ENCODE measurements at places on chromosomes 5 and 9.

GRCh38 chr5:156475182-156476157, 148.5 kb downstream of the SGCD start:
- DNase-seq, result no peak

DNA sequence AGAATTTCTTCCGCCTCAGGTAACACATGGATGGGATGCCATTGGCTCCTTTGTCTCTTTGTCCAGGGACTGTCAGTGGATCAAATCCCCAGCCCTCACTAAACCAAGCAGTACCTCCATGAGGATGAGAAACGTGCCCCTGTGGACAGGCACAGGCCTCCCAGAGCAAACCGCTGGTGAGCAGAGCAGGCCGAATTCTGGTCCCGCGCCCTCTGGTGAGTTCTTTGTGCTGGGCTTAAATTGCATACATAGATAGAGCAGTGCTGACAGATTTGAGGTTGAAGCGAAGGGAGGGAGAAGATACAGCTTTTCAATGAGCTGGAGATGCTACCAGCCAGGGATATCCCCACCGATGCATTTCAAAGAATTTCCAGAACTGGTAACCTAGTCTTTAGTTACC, 143.8 kb downstream of the HSD17B3 start:
- no peak for DNase-seq

- no peak for DNase-seq
Measured at GRCh38 chr9:81030027-81030426, 659.3 kb downstream of the TLE1 start.

GRCh38 chr5:178817506-178817905, 42.2 kb upstream of the ZNF354B start:
- no peak for DNase-seq

GRCh38 chr5:168712280-168712924, 133.2 kb upstream of the PANK3 start:
- DNase-seq, result no peak

GRCh38 chr9:133046196-133046899, 15.4 kb upstream of the CEL start:
- no peak for DNase-seq

DNA sequence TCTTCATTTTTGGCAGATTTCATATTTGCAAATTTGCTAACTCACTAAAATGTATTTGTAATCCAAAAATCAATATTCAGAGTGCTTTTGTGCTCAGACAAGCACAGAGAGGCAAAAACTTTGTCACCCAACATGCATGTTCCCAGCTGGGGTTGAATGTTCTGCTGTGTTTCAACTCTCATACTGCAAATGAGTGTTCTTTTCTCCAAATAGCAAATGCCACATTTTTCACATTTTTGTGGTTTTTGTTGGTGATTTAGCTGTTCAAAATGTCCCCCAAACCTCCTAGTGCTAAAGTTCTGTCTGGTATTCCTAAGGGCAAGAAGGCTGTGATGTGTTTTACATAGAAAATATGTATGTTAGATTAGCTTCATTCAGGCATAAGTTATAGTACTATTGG, 87.3 kb upstream of the PCSK5 start:
- no peak for DNase-seq

DNA sequence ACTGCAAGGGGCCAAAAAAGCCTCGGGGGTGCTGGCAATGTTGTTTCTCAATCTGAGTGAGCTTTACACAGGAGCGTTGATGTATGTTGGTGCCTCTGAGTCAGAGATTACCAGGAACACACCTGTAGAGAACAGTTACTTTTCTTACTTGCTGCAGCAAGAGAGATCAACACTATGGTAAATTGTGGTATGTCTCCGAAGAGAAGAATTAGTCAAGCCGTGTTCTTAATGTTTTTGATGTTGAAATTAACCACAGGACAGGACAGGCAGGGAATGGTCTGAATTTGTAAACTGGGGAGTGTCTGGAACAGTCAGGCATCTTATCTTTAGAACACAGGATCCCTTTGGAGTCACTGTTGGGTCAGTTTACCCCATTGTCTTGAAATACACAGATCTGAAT, 285.7 kb downstream of the DNAH5 start:
- no peak for DNase-seq

- DNase-seq, result no peak
Measured at GRCh38 chr9:137464291-137464999, 5.3 kb upstream of the NSMF start.

DNA sequence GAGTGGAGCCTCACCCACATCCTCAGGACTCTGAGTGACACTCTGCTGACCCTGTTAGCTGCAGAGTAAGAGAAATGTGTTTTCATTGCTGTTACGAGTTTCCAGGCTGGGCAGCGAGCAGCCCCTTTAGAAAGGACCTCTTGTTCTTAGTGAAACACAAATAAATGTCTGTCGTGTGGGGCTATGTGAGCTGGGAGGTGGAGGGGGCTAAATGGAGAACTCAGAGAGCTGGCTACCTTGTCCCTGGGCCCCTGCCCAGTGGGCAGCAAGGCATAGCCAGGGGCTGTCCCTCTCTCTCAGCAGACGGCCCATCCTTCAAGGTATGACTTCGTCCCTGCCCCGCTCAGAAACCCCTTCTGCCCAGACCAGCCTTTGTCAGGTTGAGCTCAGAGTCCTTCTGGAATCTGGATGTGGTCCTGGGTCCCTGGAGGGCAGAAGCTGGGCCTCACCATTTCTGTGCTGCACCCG, 10.2 kb downstream of the DCANP1 start:
- DNase-seq, result no peak

DNA sequence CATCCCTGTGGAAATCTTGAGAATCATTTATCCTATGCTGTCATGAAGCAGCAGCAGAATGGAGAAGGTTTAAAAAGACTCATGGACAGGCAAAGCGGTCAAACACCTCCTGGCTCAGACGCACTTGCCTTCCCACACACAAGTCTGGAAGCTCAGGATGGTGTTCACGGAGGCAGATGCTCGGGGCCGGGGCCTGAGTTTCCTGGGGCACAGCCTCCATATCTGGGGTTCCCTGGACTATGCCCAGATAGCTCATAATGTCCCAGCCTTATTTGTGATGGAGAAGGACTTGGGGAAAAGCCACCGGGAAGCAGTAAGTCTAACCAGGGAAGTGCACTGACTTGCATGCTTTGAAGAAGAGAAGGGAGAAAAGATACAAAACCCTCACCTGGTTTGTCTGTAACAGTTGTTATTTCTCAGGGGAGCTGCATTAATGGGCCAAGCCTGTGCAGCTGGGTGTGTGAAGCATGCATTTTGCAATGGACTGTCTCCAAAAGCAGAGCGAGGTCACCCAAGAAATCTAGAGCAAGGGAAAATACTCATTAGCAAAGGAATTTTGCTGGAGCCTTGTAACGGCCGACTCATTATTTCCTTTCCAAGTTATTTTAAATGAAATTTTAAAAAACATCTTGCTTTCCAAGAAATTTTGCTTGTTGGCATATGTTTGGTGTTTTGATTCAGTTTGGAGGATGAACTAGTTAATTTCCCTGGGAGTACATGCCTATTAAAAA, 3.4 kb downstream of the S1PR3 start:
- DNase-seq, result no peak

All from stimulated activated CD4-positive, alpha-beta T cell treated with anti-CD3 and anti-CD28 coated beads, Interleukin-1b, Interleukin-23, amount 100 ng/mL, for 24 hours (primary cell).